Small intestine (tissue), 16 donors: ENCODE measurements at places on chromosomes 13 and 19. TPM values are rescaled to one million over a fixed set of nuclear protein-coding genes. Genes with fewer than 3 reads are reported as not detected.

The APC2 gene
- 0.81 TPM for polyA plus RNA-seq

GRCh38 chr19:42281146-42281826 lies 12.2 kb downstream of the CIC start:
- no peak for DNase-seq

- DNase-seq = peak; percentile 73
Measured at GRCh38 chr19:35000647-35001501, 751 bp downstream of the GRAMD1A start.

The NRTN gene
- polyA plus RNA-seq = 3.0 TPM

GRCh38 chr13:106493533-106494220 lies 41.8 kb downstream of the EFNB2 start:
- peak; percentile 83 for DNase-seq

DNA sequence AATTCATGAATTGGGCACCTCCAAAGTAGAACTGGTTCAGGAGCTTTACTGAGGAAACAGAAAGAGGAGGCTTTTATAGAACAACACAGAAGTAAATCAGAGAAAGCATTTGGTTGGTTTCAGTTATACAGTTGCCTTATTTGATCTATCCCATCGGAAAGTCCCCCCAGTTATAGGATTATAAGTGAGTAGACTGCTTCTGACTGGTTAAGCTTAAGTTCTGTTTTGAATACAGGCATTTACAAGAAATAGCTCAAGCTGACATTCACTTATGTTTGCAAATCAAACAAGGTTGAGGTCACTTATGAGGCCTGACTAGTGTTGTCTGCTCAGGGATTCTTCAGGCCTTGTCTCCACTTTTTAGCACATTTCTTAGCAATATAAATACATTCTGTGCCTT lies 857.4 kb downstream of the EFNB2 start:
- DNase-seq = no peak

The ZNF534 gene
- 0.41 TPM for polyA plus RNA-seq

GRCh38 chr19:15114153-15114540 lies 6.9 kb downstream of the SYDE1 start:
- DNase-seq = no peak

The ZNF100 gene
- 2.6 TPM for polyA plus RNA-seq

The CLEC17A gene
- polyA plus RNA-seq = not detected

DNA sequence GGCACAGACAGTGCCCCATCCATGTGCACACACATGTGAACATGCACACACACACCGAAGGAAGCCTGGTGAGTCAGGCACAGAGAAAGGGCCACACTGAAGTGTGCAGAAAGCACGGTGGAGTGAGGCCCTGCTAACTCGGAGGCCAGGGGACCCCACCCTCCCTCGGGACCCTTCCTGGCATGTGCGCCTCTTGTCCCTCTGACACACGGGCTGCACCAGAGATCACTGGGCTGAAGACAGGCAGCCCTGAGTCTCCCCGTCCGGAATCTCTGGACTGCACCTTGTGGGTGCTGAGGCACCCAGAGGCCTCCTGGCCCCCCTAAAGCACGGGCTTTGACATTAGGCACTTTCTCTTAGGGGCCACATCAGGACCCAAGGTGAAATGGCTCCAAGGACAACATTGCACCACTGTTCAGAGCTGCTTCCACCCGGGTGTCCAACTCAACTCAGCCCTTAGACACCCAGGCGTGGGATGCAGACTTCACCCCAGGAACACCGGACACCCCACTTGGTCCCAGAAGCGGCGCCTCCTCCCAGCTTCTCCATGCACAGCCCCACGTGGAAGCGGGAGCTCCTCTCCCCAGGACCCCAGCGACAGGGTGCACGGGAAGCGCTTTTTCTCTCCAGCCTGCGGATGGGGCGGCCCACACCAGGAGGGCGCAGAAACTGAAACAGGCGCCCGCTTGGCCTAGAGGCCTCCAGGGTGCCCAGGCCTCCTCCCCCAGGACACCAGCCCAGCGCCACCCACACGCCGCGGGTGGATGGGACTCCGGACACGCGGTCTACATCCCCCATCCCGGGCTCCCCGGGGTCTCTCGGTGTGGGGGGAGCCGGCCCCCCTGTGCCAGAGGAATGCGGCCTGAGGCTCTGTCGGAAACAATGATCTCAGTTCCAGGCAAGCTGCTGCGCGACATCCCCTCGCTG lies 90.2 kb downstream of the SPACA7 start:
- DNase-seq = no peak

- DNase-seq = no peak
Measured at GRCh38 chr19:54062643-54063042, 1.1 kb downstream of the VSTM1 start.

GRCh38 chr19:16363133-16363851 lies 38.7 kb downstream of the KLF2 start:
- peak; percentile 87 for DNase-seq

DNA sequence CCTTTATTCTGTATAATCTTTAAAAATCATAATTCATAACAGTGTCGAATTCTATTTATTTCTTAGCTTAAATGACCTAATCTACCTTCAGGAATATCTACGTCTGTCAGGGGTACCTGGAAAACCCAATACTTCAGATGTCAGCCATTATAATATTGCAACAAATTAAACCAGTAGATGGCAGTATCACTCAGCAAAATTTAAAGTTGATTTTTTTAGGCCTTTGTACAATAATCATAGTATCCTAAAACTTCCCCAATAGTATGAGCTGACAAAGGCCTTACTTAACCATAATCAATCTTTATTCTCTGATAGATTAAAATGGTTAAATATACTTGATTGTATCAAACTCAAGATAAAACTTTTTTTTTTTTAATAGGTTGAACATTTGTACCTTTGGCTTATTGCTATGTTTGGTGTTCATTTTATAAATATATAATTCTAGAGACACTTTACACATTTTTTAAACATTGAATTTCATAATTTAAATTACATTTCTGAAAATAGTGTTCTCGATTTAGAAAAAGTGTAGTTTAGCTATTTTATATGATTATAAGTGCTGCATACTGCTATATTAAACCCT lies 830.2 kb upstream of the SPRY2 start:
- peak; percentile 52 for DNase-seq

DNA sequence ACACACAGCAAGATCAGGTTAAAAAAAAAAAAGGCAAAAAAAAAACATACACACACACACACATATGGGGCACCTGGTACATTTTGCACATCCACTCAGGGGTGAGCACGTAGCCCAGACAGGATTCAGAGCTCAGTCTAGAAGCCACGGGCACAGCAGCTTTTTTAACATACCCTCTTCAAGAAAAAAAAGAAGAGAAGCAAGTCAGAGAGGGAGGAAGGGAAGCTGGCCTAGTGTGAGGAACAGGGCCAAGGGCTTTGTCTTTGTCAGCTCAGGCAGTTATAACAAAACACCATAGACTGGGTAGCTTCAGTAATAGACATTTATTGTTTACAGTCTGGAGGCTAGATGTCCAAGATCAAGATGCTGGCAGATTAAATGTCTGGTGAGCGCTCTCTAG lies 2.3 kb upstream of the TPM4 start:
- no peak for DNase-seq

- peak; percentile 58 for DNase-seq
Measured at GRCh38 chr13:54394085-54394700, 1365.6 kb downstream of the OLFM4 start.

The ZNF773 gene
- 1.3 TPM for polyA plus RNA-seq

DNA sequence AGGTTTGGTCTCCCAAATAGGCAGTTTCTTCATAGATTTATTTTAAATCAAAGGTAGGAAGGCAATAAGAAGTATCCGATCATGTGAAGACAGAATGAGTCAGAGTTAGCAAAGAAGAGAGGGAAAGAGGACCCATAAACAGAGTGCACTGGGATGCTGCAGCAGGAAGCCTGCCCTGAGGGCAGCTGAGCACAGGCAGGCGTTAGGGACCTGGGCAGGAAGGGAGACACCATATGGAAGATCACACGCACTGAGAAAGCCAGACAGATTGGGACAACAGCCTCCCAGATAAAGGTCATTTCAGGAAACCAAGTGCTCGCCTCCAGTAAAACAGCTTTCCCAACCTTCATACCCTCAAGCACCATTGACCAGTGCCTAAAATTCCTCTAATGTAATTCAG lies 598.0 kb downstream of the EFNB2 start:
- no peak for DNase-seq

- DNase-seq = peak; percentile 76
Measured at GRCh38 chr13:72983085-72983768, 75.6 kb upstream of the KLF5 start.

GRCh38 chr13:100197591-100198365 lies 108.9 kb downstream of the PCCA start:
- peak; percentile 6 for DNase-seq

The OR10H1 gene
- not detected for polyA plus RNA-seq

DNA sequence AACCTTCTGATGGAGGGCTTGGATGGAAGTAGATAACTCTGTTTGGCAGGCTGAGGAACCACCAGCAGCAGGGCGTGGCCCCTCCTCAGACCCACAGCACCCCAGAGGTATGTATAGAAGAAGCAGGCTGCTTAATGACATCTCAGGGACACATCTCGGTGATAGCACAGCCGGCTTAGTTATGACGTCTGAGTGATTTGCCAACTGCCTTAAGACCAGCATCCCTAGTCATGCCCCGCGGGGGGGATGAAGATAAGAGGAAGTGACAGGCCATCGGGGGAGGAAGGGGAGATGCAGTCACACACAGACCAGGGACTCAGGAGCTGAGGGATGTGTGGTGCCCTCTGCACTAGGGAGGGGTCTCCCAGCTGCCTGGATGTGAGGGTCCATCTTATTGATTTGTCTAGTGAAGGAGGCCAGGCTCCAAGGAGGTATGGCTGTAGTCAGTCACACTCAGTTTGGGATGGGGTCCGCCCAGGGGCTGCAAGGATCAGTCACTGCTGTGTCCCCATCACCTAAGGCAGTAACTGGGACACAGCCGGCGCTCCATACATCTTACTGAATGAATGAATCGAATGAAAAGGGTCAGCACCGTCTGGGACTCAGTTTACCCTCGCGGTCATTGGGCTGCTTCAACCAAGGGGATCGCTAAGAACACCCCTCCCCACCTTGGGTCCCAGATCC lies 19.2 kb upstream of the ERCC1 start:
- peak; percentile 74 for DNase-seq

The FPR3 gene
- 5.1 TPM for polyA plus RNA-seq

The FLT1 gene
- 0.45 TPM for polyA plus RNA-seq

DNA sequence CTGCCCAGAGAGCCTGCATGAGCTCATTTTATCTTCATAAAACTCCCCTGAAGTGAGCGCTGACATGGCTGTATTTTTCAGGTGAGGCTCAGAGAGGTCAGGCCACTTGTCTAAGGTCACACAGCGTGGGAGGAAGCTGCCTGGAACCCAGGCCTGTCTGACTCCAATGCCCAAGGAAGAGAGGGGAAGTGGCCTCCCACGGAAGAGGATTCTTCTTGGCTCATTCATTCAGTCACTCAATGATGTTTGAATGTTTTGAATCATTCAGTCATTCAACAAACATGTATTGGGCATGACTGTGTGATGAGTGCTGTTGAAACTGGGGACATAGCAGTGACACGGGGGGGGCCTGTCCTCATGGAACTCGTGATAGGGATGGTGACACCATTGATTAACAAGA lies 12.0 kb downstream of the ACTL9 start:
- no peak for DNase-seq

DNA sequence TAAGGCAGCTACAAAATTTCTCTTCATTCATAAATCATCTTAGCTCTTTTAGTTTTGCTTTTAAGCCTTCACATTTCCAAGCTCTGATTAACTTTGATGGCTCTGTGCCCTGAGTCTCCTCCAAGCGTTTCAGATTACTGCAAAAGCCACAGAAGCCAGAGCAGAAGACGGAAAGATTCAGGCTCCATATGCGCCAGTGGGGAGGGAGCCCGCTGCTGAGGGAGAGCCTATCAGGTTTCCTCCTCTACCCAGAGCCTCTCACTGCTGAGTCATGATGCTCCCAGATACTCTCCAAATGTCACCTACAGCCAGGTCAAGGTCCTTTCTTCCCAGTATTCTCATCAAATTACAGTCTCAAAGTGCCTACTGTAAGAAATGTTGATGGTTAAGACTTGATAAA lies 193.6 kb downstream of the RAP2A start:
- DNase-seq = peak; percentile 22

- no peak for DNase-seq
Measured at GRCh38 chr13:99661791-99662190, 160.5 kb downstream of the TM9SF2 start.

DNA sequence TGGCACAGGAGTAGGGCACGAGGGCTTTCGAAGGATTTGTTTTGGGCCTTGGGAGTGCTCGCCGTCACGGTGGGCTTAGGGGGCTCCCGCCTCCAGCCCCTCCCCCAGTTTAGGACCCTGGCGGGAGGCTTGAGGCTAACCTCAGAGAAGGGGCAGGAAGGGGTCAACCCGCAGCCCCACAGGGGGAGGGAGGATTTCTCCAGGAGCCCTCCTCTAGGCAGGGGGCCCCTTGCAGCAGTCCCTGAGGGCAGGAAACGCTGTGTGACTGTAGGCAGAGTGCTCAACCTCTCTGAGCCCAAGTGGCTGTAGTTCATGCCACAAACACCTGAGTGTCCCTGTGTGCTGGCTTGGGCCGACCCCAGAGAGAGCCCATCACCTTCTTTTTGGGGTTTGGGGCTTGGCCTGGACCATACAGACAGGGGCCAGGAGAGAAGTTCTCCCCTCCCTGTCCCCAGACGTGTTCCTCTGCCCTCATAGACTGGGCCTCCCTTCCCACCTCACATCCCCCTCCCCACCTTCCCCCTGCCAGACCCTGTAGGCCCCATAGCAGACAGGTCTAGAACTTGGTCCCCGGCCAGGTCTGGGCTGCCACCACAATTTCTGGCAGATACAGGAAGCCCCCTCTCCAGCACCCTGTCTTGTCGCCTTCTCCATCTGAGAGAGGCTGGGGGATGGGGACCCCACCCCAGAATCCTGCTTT lies 8.1 kb downstream of the ISYNA1 start:
- DNase-seq = no peak

DNA sequence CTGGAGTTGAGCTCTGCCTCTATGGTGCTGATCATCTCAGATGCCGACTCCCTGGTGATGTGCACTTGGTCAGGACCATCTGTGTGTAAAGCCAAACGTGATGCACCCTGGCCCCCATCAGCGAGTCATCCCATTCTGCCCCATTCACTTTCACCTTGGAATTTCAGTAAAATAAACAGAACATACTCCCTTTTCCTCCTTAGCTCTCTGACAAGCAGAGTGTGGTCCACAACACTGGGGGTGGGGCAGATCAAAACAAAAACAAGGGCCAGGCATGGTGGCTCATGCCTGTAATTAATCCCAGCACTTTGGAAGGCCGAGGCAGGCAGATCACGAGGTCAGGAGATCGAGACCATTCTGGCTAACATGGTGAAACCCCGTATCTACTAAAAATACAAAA lies 12.3 kb downstream of the CEACAM20 start:
- no peak for DNase-seq

- no peak for DNase-seq
Measured at GRCh38 chr13:44425041-44425814, 51.6 kb downstream of the SERP2 start.

The TNFSF9 gene
- polyA plus RNA-seq = 0.22 TPM

- DNase-seq = peak; percentile 27
Measured at GRCh38 chr13:35164324-35164932, 222.4 kb downstream of the NBEA start.
